NCI-H1048 (cell line): ENCODE measurements at places on chromosomes 2 and 18.

DNA sequence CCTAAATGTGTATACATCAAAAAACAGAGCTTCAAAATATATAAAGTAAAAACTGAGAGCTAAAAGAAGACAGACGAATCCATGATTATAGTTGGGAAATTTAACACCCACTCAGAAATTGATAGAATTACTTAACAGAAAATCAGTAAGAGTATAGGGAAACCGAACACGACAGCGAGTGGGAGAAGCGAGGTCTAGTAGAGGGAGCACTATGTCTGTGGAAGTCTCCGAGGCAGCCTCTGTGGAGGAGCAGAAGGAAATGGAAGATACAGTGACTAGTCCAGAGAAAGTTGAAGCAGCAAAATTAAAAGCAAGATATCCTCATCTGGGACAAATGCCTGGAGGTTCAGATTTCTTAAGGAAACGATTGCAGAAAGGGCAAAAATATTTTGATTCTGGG, 38.8 kb downstream of the NMS start:
- DNase-seq: no peak

- DNase-seq: no peak
These were observed 70.8 kb downstream of the RAPGEF4 start for GRCh38 chr2:172806493-172806892.

GRCh38 chr2:101729521-101730190, 32.1 kb downstream of the MAP4K4 start:
- no peak for DNase-seq

GRCh38 chr18:47979611-47980200, 49.2 kb upstream of the SMAD2 start:
- no peak for DNase-seq

- DNase-seq: no peak
These were observed 27.6 kb upstream of the ITGA6 start for GRCh38 chr2:172399765-172400164.

DNA sequence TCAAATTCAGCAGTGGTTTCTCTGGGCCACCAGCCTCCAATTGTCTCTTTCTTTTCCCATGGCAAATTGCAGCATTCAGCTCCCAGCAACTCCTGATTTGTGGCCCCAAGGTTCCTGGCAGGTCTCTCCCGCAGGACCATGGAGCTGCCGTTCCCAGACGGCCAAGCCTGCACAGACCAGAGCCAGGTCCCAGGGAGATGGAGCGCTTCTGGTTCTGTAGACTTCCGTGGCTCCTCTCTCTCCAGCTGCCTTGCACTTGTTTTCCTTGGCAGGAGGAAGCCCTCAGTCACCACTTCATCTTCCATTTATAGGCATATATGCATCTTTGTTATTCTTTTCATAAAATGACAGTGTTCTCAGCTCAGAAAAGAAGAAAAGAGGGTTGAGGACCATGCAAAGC, 21.7 kb downstream of the TNP1 start:
- DNase-seq: no peak

- no peak for DNase-seq
These were observed 33.3 kb downstream of the C2orf76 start for GRCh38 chr2:119333360-119333759.

GRCh38 chr18:61764381-61764780, 128.4 kb downstream of the RNF152 start:
- no peak for DNase-seq

- no peak for DNase-seq
These were observed 89.1 kb downstream of the ZEB2 start for GRCh38 chr2:144430722-144431391.

DNA sequence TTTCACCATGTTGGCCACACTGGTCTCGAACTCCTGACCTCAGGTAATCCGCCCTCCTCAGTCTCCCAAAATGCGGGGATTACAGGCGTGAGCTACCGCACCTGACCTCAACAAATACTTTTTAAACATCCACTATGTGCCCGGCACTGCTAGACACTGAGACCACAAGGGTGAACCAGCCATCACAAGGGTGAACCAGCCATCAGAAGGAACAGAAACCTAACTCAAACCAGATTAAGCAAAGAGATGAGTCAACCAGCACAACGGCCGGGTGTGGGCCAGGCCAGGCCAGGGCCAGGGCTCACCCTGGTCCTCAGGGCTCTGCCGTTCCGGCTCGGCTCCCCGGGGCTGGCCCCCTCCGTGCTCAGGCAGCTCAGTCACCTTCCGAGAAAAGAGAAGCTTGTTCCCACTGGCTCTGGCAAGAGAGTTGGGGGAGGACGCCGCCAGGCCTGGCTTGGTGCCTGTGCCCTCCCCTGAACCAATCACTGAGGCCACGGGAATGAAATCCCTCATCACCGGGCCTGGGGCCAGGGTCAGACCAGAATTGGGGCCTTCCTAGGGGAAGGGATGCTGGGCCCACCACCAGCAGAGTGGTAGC, 4.4 kb downstream of the TEX44 start:
- no peak for DNase-seq

GRCh38 chr2:43539436-43539835, 56.4 kb downstream of the THADA start:
- no peak for DNase-seq

DNA sequence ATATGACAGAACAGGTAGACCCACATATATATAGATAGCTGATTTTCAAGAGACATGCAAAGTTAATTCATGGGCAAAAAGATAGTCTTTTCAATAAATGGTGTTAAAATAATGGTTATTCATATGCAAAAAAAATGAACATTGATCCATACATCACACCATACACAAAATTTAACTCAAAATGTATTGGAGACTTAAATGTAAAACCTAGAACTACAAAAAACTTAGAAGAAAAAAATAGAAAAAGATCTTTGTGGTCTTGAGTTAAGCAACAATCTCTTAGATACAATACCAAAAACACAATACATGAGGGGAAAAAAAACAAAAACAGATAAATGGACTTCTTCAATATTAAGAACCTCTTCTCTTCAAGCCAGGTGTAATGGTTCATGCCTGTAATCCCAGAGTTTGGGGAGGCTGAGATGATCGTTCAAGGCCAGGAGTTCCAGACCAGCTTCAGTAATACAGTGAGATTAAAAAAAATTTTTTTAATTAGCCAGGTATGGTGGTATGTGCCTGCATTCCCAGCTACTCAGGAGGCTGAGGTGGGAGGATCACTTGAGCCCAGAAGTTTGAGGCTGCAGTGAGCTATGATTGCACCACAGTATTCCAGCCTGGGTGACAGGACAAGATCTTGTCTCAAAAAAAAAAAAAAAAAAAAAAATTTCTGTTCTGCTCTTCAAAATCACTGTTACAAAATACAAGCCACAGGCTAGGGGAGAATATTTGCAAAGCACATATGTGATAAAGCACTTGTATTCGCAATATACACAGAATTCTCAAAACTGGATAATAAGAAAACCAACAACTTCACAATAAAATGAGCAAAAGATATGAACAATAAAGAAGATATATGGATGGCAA, 32.7 kb upstream of the MYCN start:
- DNase-seq: no peak

- DNase-seq: peak; percentile 15
These were observed at the start of the genes DHX57 and MORN2 for GRCh38 chr2:38875576-38876367. DHX57 (minus strand) TSS chr2:38875934; CDS start chr2:38868405, 7,529 bp downstream. MORN2 (plus strand) TSS chr2:38875976.

GRCh38 chr2:63661076-63661475, 72.3 kb downstream of the MDH1 start:
- no peak for DNase-seq

DNA sequence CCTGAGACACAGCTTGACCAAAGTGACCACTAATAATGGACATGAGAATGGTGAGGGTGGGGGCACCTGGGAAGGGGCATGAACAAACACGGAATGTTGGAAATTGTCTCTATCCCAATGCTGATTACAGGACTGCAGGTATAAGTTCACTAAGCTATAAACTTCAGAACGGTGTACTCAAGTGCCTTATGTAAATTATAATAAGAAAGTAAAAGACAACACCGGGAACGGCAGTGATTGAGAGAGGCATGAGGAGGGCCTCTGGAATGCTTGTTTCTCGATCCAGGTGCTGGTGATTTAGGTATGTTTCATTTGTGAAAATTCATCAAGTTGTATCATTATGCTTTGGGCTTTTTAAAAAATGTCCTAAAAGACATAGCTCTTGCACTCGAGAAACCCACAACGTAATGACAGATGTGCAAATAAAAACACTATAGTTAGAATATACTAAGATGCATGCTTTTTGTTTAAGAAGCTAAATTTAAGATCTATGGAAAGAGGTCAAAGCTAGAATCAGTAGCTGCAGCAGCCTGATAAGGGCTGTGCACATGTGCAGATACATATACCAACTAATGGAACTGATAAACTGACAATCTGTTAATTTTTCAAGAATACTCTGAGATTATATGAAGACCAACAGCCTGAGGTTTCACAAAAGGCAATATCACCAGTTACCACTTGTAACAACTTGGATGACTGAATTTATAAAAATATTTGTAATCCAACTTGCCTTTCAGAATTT, 7.6 kb downstream of the HIBCH start:
- no peak for DNase-seq

GRCh38 chr18:45916302-45916701, 50.8 kb downstream of the EPG5 start:
- no peak for DNase-seq

DNA sequence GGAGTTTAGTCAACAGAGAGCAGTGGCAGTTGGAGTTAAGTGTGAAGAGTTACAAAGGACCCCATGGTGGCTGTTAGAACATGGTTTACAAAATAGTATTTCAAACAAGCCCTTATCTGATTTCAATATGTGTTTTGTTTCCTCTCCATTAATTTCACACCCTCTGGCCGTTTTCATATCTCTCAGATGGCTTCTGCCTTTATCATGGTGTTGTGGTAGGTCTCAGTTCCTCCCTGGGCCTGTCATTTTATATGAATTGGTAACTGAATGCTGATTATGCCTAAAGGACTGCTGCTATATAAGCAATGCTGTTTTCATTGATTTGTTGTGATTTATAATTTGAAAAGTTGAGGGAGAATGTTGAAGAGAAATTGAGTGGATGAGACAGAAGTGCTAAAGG, 686.7 kb downstream of the NYAP2 start:
- no peak for DNase-seq

DNA sequence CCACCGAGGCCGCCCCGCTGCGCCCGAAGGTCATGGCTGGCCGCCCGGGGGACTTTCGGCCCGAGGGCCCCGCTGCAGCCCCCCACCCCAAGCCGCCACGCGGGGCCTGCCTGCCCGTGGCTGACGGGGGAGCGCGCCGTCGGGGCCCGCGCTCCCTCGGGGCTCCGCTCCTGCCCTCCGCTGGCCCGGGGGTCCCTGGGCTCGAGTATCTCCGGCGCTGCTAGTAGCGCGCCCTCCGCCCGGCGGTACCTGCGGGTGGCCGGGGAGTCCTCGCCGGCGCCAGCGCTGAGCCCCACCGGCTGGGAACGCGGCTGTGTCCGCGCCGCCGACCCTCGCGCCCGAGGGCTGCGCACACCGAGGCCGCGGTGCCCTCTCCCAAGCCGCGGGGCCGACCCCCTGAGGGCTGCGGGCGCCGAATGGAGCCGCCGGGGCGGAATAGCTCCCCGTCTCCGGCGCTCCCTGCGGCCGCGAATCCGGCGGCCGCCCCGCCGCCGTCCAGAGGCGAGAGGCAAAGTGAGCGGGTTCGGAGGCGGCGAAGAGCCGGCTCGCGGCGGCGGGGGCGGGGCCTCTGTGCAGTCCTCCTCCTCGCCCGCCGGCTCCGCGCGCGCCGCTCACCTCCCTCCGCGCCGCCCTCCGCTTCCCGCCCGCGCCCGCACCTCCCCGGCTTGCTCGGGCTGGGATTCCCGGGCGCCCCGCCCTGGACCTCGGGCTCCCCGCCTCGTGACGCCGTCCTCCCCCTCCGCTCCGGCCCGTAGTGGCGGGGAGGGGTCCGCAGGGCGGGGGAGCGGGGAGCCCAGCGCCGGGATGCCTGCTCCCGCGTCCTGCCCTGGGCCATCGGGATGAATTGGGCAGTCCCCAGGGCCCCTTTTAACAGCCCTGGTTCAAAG, at the start of gene KCNG3:
Gene KCNG3 (minus strand): TSS at position 515 of the 887 bp plus-strand sequence. CDS start 481 bp downstream, at position 34.
- peak; percentile 59 for DNase-seq

- DNase-seq: no peak
These were observed 27.2 kb downstream of the TWIST2 start for GRCh38 chr2:238875101-238875470.

DNA sequence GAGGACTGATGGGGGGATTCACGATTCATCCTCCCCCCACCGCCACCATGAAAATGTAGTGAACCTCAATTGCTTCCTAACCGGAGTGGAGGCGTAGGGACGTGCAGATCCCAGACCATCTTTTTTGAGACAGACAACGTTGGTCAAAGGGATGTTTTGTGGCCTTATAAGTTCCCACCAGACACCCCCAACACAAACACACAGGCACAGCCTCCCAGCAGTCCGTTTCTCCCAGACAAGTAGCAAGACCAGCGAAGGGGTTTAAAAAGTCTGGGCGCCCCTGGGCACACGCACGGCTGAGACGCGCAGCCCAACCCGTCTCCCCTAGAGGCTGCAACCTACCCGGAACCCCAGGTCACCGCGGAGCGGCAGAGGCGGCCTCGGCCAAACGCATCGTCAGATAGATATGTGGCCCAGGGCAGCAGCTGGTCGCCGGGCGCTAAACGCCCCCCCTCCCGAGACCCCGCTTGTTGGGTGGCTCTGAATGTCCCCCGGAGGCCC, 1.3 kb downstream of the GBX2 start:
- DNase-seq: no peak

DNA sequence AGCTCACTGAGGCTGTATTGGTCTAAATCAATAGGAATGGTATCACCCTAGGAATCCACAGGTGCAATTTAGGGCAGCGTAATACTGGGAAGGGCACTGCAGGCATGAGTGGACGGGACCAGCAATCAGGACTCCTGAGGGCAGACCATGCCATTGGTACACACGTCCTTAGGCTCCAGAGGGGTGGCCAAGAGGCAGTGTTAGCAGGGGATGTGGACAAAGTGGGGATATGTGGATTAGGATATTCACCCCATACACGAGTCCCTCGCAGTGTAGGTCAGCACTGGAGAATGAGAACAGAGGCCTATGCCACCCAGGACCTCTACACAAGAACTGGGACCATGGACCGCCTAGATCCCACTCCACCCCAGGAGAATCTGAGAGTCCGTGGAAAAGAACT, 389.8 kb downstream of the BCL11A start:
- no peak for DNase-seq

DNA sequence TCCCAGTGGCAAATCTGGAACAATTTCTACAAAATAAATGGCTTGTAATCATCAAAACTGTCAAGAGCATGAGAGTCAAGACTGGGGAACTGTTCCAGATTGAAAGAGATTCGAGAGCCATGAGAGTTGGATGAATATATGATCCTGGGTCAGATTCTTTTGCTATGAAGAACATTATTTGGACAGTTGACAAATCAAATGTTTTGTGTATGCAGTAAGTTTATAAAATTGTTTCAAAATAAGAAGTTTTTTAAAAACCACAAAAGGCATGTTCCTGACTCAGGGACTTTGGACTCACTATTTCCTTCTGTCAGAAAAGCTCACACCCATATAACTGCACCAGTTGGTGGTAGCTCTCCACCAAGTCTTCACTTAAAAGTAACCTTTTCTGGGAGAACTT, 38.5 kb downstream of the ROCK2 start:
- no peak for DNase-seq

- DNase-seq: no peak
These were observed 250.6 kb downstream of the CYP26B1 start for GRCh38 chr2:71897137-71897480.

- DNase-seq: no peak
These were observed 22.7 kb upstream of the MYO1B start for GRCh38 chr2:191222507-191222906.
